Activated naive CD4-positive, alpha-beta T cell (primary cell): ENCODE measurements at places on chromosomes 6 and 20.

- DNase-seq: no peak
These were observed 3.7 kb downstream of the MLIP start for GRCh38 chr6:54114991-54115390.

DNA sequence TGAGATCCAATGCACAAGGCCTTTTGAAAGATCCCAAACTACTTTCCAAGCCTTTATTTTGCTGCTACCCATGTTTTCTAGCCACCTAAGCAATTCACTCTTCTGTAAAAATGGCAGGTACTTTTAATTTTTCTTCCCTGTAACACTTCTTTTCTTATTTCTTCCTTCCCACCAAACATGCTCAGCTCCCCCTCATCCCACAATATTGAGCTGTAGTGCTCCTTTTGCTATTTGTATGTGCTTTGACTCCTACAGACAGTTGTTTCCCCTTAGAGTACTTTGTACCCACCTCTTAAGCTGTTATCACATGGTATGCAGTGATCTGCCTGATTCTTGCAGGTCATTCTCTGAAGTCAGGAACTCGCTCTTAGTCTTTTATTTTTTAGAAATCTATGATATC is 49.3 kb downstream of the QKI start:
- DNase-seq: no peak

GRCh38 chr6:165820934-165821333 is 157.9 kb upstream of the PDE10A start:
- no peak for DNase-seq

GRCh38 chr6:156337801-156338200 is 439.4 kb upstream of the ARID1B start:
- DNase-seq: no peak

- DNase-seq: no peak
These were observed 48.3 kb downstream of the ZFP64 start for GRCh38 chr20:52143277-52143676.

- DNase-seq: no peak
These were observed 13.6 kb downstream of the COL9A1 start for GRCh38 chr6:70289299-70289698.

GRCh38 chr20:17796091-17796563 is 96.4 kb downstream of the BANF2 start:
- DNase-seq: no peak

- no peak for DNase-seq
These were observed at the start of gene ZBTB46 for GRCh38 chr20:63830841-63831588. TSS of gene ZBTB46 (minus strand) at chr20:63831264. CDS start at chr20:63790757, 40,507 bp downstream.

DNA sequence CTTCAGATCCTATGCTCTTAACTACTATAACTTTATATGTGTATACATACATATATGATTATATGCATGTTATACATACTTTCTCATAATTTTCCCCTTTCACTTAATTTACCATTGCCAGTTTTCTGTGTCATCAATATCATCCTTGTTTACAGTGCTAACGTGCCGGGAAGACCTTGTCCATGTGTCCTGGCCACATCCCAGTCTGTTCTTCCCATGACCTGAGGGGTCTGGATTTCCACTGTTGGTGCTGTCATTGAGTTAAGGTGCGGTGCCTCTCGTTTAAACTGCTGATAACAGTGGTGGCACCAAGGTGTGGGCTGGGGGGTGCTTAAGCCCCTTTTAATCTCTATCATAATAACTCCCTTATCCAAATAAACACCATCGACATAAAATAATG is 8.5 kb upstream of the SDCBP2 start:
- no peak for DNase-seq

- no peak for DNase-seq
These were observed 203.6 kb downstream of the LRFN2 start for GRCh38 chr6:40383348-40384115.

DNA sequence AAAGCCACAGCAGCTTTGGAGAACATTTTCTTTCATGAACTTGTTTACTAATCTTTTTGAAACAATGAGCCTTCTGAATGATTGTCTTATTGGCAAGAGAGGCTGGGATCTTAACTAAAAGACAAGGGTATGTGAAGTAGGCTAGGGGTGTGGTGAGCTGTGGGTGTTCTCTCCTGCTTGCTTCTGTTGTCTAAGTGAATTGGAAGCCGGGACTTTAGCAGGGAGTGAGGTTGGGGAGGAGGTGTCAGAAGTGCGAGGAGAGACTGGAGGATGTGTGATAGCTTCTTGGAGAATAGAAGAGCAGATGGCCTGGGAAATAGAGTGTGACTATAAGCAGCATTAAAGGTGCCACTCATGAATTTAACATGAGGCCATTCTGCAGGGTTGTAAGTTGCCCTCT is 562.8 kb downstream of the UTRN start:
- DNase-seq: no peak

- DNase-seq: no peak
These were observed 6.3 kb downstream of the OSER1 start for GRCh38 chr20:44204156-44204831.

DNA sequence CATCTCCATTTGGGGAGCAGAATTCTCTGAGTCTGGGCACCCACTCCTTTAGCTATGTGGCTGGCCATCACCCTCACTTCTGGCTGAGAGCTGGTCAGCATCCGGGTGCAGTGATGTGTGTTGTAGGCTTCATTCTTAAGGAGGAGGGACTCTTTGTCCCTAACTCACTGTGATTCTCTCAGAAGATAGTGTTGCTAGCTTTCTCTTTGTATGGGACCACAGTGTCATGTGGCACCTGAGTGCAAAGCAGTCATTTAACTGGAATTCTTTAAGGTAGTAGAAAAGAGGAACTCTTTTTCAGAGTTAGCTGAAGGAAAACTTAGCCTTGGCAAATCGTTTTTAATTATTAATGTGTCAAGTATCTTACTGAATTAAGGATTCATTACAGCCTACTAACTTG is 165.9 kb downstream of the JARID2 start:
- DNase-seq: no peak

DNA sequence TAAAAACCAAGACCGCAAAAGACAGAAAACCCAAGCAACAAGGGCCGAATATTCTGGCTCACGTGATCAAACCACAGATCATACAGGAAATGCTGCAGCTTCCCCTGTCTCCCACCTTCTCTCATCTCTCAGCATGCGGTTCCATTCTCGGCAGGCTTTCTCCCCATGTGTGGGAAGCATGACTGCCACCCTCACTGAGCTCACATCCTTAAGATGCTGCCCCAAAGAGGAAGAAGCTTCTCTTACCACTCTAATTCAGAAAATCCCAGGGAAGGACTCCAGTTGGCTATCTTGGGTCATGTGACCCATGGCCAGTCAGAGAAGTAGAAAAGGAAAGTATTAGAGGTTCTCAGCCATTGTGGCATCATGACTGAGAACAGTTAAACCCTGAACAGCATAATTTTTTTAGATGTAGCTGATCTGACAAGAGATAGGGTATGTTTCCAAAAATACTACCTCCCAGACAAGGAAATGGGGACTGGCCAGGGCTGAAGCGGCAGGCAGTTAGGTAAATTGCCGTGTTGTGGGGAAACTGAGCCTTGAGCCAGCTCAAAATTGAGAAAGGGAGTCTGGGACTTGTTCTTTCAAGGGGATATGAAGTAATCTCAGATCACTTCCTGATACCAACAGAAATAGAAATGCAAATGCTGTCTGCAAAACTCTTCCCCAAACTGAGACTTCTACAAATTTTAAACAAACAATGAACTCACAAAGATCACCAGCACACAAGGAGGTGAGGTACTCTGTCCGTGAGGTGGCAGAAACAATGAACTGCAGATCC is 37.1 kb upstream of the GRM4 start:
- no peak for DNase-seq

- no peak for DNase-seq
These were observed 480.0 kb upstream of the JARID2 start for GRCh38 chr6:14765721-14766390.

DNA sequence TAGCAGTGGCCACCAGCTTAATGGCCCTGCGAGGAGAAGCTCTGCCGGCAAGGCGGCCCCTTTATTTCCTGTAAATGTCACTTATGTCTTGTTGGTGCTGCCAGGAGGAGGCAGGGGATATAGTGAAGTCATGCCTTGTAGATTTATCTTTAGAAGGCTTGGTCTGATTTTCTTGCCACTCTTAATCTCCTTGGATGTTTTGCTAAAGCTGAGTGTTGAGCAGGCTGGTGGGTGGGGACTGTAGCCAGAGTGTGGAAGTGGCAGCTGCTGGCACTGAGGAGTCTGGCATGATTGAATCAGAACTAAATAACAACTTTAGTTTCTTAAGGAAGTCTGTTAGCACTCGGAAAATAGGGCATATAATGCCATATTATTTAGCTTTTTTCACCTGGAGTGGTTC is 77.9 kb downstream of the PHF20 start:
- no peak for DNase-seq

GRCh38 chr6:145866456-145867396 is 52.1 kb upstream of the FBXO30 start:
- no peak for DNase-seq

DNA sequence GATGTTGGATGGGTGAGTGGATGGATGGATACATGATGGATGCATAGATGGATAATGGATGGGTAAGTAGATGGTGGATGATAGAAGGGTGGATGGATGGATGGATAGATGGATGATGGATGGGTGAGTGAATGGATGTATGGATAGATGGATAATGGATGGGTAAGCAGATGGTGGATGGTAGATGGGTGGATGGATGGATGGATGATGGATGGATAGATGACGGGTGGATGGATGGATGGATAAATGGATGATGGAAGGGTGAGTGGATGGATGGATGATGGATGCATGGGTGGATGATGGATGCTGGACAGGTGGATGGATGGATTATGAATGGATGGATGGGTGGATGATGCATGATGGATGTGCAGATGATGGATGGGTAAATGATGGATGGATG is 175.5 kb downstream of the TAF4 start:
- DNase-seq: no peak

- DNase-seq: no peak
These were observed 14.7 kb downstream of the SESN1 start for GRCh38 chr6:109079981-109080380.

DNA sequence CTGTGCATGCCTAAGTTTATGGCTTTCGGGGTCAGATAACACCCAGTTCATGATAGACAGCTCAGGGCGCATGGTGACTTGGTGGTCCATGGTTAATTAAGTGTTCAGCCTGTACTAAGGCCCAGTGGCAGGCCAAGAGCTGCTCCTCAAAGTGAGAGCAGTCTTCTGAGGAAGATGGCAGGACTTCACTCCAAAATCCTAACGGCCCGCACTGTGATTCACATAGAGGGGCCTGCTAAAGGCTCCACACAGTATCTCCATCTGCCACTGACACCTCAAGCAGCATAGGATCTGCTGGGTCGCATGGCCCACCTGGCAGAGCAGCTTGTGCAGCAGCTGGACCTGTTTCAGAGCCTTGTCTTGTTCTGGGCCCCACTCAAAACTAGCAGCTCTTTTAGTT is 10.6 kb upstream of the CST7 start:
- no peak for DNase-seq

- no peak for DNase-seq
These were observed 21.2 kb upstream of the BNIP5 start for GRCh38 chr6:36357872-36358225.

DNA sequence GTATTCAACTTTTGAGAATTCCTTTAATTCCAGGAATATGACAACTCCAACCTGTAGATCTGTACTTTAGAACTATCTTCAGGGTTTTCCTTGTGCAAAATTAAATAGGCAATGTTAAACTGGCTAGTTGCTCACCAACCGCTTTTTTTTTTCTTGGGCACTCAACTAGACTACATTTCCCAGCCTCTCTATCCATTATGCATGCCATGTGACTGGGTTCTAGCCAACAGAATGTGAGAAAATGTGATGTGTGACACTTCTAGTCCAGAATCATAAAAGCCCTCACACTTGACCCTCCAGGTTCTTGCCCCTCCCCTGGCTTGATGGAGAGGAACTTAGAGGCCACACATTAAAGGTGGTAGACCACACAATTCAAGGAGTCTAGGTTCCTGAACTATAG is 166.0 kb downstream of the LMBRD1 start:
- no peak for DNase-seq

DNA sequence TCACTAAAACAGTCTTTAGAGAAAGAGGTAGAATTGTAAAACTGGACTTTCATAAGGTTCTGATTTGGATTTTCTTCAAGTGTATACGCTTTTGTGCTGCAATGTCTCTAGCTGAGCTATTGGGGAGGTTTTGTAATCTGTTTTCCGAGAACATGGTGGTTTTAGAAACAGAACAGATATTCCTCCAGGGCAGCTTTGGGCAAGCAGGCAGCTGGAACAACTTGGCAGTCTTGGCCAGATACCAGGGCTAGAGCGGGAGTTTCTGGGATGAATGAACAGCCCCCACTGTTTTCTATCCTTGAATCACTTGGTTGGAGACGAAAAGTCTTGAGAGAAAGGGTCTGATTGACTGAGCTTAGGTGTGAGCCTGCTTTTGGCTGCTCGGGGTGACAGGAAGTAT is 17.1 kb upstream of the ARMC2 start:
- no peak for DNase-seq

DNA sequence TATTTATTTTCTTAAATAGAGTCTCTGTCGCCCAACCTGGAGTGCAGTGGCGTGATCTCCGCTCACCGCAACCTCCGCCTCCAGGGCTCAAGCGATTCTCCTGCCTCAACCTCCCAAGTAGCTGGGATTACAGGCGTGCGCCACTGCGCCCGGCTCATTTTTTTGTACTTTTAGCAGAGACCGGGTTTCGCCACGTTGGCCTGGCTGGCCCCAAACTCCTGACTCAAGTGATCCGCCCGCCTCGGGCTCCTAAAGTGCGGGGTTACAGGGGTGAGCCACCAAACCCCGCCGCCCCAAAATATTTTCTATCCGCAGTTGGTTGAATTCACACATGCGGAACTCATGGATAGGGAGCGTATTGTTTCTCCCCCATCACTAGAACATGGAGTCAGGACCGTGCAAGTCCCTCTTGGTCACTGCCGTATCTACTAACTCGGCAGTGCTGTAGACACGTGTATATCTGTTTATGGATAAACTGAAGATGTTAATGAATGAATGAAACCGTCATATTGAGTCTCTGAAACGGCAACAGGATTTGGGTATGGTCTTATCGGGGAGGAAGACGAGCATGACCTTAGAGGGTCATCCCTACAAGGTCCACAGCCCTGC is 904 bp downstream of the MKKS start:
- no peak for DNase-seq

GRCh38 chr20:25242231-25242630 is 5.7 kb upstream of the PYGB start:
- no peak for DNase-seq

DNA sequence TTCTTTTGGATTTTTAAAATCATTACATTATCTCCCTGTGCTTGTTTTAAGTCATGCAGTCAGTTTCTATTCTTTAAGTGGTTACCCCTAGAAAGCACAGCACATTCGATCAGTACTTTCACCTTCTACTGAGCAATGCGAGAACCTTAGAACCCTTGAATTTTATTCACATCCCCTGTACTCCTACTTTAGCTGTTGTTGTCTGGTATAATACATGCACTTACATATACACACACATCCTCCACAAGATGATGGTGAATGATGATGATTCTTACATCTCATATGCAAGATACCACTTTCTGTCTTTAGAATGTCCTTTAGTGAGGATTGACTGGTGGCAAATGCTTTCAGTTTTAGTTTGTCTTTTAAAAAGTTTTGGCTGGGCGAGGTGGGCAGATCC is 5.7 kb downstream of the CDC40 start:
- no peak for DNase-seq

GRCh38 chr6:44000164-44000842 is 126.9 kb downstream of the MRPL14 start:
- DNase-seq: no peak

GRCh38 chr20:64261138-64261537 is 5.6 kb downstream of the PCMTD2 start:
- DNase-seq: no peak

GRCh38 chr6:34522761-34523160 is 33.4 kb downstream of the SPDEF start:
- DNase-seq: no peak
